ENCODE measurements at places on chromosomes 4 and X.
A peak's percentile ranks its signal among the peaks of the same experiment; 100 is the strongest.

GRCh38 chr4:128354205-128354821, 66.7 kb upstream of the PGRMC2 start:
- DNase-seq, result no peak

DNA sequence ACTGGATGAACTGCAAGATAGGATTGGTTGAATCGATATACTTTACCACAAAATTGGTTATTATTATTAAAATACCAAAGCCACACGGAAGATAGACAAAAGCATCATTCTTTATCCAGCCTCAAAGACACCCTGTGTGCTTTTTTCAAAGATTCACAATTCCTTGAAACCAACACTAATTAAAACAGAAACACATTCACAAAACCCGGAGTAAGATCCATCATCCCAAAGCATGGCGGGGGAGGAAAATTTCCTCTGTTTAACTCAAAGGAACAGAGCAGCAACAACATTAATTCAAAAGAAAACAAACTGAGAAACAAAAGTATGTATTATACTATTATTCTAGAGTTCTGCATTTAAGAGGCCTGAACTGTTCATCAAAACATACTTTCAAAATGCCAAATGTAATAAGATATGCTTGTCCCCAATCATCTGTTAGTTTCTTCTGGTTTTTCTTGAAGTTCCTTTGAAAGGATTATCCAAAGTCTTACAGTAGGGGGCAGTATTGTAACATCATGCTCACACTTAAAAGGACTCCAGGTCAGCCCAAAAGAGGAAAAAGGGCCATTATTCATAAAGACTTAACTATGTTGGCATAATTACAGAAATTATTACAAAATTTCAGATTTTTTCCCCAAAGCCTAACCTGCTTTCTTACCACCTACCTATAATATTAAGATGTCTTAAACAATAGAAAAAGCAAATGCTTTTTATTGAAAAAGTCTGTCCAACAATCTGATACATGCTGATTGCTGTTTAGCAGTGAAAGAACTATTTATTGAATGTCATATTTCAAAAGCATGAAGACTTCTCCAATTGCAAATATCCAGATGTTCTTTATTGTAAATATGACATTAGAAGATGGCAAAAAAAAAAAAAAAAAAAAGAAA, 168.7 kb downstream of the SCFD2 start:
- DNase-seq, result peak; percentile 10

- no peak for DNase-seq
These were observed 202.0 kb downstream of the DCLK2 start for GRCh38 chr4:150280081-150280895.

GRCh38 chrX:18051690-18052089, 169.0 kb downstream of the BEND2 start:
- no peak for DNase-seq

- peak; percentile 94 for DNase-seq
These were observed at the start of gene PHF8 for GRCh38 chrX:54044126-54044876. PHF8 (minus strand) TSS chrX:54044473; CDS start chrX:54042728, 1,745 bp downstream.

DNA sequence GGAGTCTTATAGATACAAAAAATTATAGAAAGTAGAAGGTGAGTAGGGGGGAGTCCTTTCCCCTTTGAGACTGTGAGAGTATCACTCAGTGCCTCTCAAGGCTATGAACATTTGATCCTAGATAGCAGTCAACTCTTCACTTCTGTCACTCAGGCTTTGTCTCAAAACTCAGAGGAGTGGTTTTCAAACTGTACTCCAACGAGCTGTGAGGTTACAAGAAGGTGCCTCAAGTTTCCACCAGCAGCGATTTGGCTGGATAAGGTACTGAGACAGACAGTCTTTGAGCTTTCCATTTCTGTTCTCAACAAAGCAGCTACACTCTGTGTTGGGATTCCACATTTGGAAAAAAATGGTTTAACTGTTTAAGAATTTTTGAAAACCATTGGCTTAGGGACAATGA, 48.0 kb upstream of the NDST3 start:
- DNase-seq, result no peak

DNA sequence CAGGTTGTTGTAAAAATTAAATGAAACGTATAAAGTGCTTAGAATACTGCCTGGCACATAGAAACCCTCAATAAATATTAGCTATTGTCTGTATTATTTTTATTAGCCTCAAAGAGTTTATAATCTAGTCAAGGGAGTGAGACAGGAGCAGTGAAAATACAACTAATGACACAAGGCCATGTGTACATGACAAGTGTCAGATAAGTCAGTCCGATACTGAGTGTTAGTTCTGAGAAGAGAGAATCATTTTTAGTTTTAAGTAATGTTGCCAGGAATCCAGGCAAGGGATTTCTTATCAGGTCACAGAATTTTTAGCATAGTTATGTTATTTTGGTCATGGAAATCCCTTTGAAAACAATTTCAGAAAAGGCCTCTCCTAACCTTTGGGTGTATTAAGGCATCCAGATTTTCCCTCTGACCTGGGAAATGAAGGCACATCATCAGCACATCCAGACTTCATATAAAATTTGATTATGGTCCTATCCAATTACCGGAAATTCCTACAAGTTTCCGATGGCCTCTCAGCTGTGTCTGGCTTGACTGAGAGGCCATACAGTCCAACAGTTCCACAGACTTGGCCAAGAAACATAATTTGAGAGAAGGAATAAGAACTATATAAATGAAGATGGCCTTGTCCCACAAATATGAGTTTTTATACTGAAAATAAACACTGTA, 35.7 kb downstream of the PPARGC1A start:
- DNase-seq, result no peak

DNA sequence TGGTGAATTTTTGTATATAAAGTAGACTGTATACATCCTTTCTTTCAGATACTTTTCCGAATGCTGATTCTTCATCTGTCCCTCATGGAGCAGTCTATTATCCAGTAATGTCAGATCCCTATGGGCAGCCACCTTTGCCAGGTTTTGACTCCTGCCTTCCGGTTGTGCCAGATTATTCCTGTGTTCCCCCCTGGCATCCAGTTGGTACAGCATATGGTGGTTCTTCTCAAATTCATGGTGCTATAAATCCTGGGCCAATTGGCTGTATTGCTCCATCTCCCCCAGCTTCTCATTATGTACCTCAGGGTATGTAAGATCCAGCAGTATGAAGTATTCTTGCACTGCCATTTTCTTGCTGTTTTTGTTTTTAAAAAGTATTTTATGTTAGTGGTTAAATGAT, 78.7 kb downstream of the ALG13 start:
- no peak for DNase-seq

- DNase-seq, result no peak
These were observed 51.4 kb downstream of the OTC start for GRCh38 chrX:38403834-38404233.

DNA sequence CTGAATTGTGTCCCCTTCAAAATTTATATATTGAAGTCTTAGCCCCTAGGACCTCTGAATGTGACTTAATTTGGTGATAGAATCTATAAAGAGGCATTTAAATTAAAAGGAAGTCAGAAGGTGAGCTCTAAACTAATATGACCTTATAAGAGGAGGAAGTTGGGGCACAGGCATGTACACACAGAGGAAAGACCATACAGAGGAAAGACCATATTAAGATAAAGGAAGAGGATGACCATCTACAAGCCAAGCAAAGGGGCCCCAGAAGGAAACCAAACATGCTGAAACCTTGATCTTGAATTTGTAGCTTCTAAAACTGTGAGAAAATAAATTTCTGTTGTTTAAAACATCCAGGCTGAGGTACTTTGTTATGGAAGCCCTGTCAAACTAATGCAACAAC, 26.9 kb upstream of the CYBB start:
- DNase-seq, result no peak

GRCh38 chr4:175351473-175351872, 433.3 kb downstream of the ADAM29 start:
- no peak for DNase-seq

DNA sequence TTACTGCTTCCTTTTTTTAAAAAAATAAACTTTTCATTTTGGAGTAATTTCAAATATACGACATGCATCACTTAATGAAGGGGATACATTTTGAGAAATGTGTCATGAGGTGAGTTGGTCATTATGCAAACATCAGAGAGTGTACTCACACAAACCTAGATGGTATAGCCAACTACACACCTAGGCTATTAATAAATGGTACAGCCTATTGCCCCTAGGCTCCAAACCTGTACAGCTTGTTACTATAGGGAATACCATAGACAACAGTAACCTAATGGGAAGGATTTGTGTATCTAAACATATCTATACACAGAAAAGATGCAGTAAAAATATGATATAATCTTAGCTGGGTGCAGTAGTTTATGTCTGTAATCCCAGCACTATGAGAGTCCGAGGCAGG, 29.1 kb downstream of the SETD7 start:
- DNase-seq, result no peak

- DNase-seq, result no peak
These were observed 21.0 kb downstream of the SMARCAD1 start for GRCh38 chr4:94228493-94229216.

GRCh38 chrX:144586756-144587155, 660.5 kb upstream of the SPANXN1 start:
- DNase-seq, result no peak

Data from NCI-H510A (cell line).